ENCODE measurements at places on chromosomes 2 and 18. TPM values are rescaled to one million over a fixed set of nuclear protein-coding genes. Genes with fewer than 3 reads are reported as not detected.

DNA sequence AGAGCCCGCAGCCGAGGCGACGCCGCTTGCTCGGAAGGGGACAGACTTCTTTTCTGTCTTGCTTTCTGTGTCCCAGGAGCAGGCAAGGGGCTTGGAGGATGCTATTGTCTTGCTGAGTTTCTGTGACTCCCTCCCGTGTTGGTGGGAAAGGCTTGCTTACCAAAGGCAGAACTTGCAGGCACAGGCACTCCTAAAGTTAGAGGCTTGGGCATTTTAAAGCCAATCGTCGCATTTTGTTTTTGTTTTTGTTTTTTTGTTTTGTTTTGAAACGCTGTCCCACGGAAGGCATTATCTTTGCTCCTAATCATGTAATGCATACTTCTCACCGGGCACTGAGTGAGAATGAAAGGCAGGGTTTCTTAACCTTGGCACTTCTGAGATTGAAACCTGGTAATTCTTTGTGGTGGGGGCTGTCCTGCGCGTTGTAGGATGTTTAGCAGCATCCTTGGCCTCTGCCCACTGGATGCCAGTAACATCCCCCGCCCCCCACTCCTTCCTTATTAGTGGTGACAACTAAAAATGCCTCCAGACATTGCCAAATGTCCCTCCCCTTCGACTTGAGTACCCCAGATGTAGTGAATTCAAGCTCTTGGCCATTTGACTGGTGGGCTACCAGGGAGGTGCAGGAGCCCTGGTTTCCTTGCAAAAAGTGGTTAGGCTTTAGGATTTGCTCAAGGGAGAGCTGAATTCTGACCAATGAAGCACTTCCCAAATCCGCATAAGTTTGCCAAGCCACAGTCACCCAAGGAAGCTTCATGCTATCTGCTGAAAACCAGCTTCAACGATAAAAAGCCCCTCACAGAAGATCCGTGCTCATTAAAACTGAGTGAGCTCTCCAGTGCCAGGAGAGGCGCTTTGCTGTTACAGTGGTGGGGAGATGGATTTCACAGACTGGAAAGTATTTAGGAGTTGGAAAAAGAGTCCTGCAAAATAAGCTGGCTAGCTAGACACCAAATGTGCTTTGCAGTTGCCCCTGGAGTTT, 1.2 kb downstream of the ANTXR1 start:
- peak overlapping the region; percentile 67 for H3K4me3 ChIP-seq
- no peak for DNase-seq
- H3K27me3 ChIP-seq: no peaks in the 10 kb centered on the region
- H3K4me1 ChIP-seq: peaks cover 22% of the 10 kb centered on the region

GRCh38 chr2:32168513-32168912, 2.8 kb downstream of the SLC30A6 start:
- no peak overlapping the region for H3K27ac ChIP-seq
- no peak for DNase-seq
- no peaks in the 10 kb centered on the region for H3K36me3 ChIP-seq
- H3K4me3 ChIP-seq: no peak overlapping the region
- no peaks in the 10 kb centered on the region for H3K27me3 ChIP-seq

Gene QPCT
- 1.5 TPM for total RNA-seq

Gene TRAK2
- total RNA-seq: 35.4 TPM

DNA sequence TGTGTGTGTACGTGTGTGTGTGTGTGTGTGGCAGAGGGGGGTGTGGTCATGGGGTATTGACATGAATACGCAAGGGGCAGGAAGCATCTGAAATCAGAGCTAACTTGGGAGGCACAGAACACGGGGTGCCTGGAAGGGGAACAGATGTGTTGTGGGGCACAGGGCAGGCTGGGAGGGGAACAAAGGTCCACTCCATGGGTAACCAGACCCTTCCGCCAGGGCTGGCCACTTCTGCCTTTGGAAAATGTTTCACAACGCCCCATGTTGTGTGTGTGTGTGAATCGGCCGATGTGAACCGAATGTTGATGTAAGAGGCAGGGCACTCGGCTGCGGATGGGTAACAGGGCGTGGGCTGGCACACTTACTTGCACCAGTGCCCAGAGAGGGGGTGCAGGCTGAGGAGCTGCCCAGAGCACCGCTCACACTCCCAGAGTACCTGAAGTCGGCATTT, at the start of gene SLC11A1:
TSS of gene SLC11A1 (plus strand) at position 358 of the 451 bp plus-strand sequence. CDS start 96 bp downstream, outside the sequence.
- H3K27ac ChIP-seq: peak within 1 kb of the TSS; percentile 54
- H3K4me3 ChIP-seq: peak within 1 kb of the TSS; percentile 15
- H3K4me1 ChIP-seq: no peaks in the 10 kb centered on the region
- H3K27me3 ChIP-seq: no peaks in the 10 kb centered on the region
- DNase-seq: peak; percentile 72

GRCh38 chr2:125543968-125544514, 1111.9 kb upstream of the GYPC start:
- no peak overlapping the region for H3K4me3 ChIP-seq
- no peaks in the 10 kb centered on the region for H3K4me1 ChIP-seq
- no peak for DNase-seq
- H3K36me3 ChIP-seq: no peaks in the 10 kb centered on the region

GRCh38 chr2:241609859-241610793, 26.8 kb downstream of the THAP4 start:
- H3K4me1 ChIP-seq: peaks cover 30% of the 10 kb centered on the region
- no peaks in the 10 kb centered on the region for H3K36me3 ChIP-seq
- peak overlapping the region; percentile 69 for H3K27ac ChIP-seq
- H3K4me3 ChIP-seq: peak overlapping the region; percentile 71
- H3K27me3 ChIP-seq: no peaks in the 10 kb centered on the region
- peak; percentile 50 for DNase-seq

GRCh38 chr18:50310080-50310479, 22.6 kb upstream of the CXXC1 start:
- H3K27ac ChIP-seq: no peak overlapping the region
- no peaks in the 10 kb centered on the region for H3K36me3 ChIP-seq
- DNase-seq: no peak
- no peaks in the 10 kb centered on the region for H3K27me3 ChIP-seq

GRCh38 chr2:186575302-186575701, 14.6 kb upstream of the ITGAV start:
- peaks cover 15% of the 10 kb centered on the region for H3K4me1 ChIP-seq
- peak; percentile 23 for DNase-seq
- no peaks in the 10 kb centered on the region for H3K27me3 ChIP-seq
- H3K27ac ChIP-seq: peak overlapping the region; percentile 0
- no peak overlapping the region for H3K4me3 ChIP-seq

- DNase-seq: peak; percentile 20
- peak overlapping the region; percentile 97 for H3K27ac ChIP-seq
- peaks cover 16% of the 10 kb centered on the region for H3K4me1 ChIP-seq
- H3K4me3 ChIP-seq: peak overlapping the region; percentile 84
Measured at GRCh38 chr2:158967731-158968395, 577 bp upstream of the TANC1 start.

GRCh38 chr2:102848366-102848839, 86.6 kb downstream of the TMEM182 start:
- H3K27me3 ChIP-seq: peaks cover 17% of the 10 kb centered on the region
- peak; percentile 18 for DNase-seq
- H3K27ac ChIP-seq: no peak overlapping the region

DNA sequence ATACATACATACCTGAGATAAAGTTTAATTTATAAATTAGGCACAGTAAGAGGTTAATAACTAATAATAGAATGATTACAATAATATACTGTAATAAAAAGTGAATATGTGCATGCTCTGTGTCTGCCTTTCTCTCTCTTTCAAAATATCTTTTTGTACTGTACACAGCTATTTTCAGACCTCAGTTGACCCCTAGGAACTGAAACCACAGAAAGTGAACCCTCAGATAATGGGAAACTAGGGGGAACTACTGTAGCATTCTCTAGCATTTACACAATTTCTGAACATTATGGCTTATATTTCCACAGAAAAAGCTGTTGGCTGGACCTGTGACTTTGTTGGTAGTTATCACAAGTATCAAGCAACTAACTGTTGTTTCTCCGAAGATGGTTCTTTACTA, 25.9 kb downstream of the WDR75 start:
- no peak overlapping the region for H3K4me3 ChIP-seq
- DNase-seq: no peak
- no peaks in the 10 kb centered on the region for H3K27me3 ChIP-seq
- no peaks in the 10 kb centered on the region for H3K4me1 ChIP-seq

Gene C2orf78
- total RNA-seq: not detected

All from tibial nerve (tissue), 4 donors.